ENCODE measurements at places on chromosomes 6 and 20. TPM values are rescaled to one million over a fixed set of nuclear protein-coding genes. Genes with fewer than 3 reads are reported as not detected.

DNA sequence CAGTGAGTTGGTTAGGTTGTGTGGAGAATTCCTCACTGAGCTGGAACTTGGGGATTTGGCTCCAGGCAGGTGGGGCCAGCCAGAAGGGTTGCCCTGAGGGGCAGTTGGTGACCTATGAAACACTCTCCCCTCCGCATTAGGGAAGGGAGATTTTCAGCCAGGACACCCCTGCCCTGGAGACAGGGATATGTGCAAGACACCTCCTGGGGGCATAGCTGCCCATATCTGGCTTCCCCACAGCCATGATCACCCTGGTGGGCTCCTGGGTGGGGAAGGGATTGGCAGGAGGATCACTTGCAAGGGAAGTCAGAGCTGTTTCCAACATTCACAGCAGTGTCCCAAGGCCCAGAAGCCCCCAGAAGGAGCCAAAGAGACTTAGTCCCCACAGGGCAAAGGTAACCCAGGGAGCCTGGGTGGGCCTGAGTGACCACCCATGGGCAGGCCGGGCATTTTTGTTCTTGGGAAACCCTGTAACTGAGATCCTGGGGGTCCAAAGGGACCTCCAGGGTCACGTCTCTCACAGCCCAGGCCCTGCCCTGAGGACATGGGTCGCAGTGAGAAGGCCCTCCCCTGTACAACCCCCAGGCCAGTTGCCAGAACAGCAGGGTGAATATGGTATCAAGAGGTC lies 145.8 kb downstream of the MRPL14 start:
- no peak overlapping the region for H3K4me3 ChIP-seq
- H3K36me3 ChIP-seq: no peaks in the 10 kb centered on the region
- no peak overlapping the region for H3K27ac ChIP-seq
- peak; percentile 10 for DNase-seq
- H3K4me1 ChIP-seq: no peaks in the 10 kb centered on the region

DNA sequence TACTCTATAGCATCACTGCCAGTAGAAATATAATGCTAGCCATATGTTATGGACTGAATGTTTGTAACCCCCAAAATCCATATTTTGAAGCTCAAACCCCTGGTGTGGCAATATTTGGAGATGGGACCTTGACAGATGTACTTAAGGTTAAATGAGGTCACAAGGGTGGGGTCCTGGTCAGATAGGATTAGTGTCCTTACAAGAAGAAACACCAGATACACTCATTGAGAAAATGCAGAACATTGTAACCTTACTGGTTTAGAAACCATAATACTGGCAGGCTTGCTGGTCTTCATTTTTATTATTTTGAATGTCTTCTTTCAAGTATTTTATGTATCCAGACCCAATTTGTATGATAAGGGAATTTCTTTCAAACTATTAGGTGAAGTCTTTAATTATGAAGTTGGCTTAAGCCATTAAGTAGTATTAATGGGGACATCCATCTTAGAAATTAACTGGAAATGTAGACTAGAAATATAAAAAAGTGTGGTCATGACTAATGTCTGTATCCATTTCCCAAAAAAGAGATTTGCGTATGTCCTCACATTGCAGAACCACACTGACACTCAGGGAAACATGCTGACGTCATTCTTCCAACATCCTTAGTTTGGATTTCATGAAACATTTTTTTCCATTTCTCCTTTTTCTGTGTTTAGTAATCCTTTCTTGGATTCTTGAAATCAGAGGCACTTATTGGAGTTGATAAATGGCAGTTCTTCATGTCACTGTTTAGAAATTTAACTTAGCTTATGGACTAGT lies 32.4 kb downstream of the SLC16A10 start:
- no peak overlapping the region for H3K4me3 ChIP-seq
- no peaks in the 10 kb centered on the region for H3K27me3 ChIP-seq
- H3K36me3 ChIP-seq: no peaks in the 10 kb centered on the region
- H3K27ac ChIP-seq: no peak overlapping the region
- no peak for DNase-seq
- no peaks in the 10 kb centered on the region for H3K4me1 ChIP-seq

DNA sequence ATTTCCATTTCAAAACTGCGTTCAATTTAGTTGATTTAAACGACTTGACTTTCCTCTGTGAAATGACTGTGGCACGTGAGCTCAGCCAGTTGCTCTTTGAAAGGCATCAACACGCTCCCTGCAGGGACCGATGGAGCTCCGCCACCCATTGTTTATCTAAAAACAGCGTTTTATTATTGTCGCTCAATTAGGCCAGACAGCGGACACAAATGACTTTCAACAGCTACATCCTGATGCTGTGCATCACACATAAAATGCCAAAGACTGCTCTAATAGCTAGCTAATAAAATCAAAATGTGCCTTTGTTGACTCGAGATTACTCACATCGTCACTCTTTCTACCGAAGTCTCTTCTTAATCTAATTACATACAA lies 332.5 kb downstream of the CD83 start:
- H3K4me1 ChIP-seq: no peaks in the 10 kb centered on the region
- DNase-seq: no peak
- no peaks in the 10 kb centered on the region for H3K27me3 ChIP-seq
- H3K4me3 ChIP-seq: no peak overlapping the region
- no peaks in the 10 kb centered on the region for H3K36me3 ChIP-seq
- H3K27ac ChIP-seq: no peak overlapping the region

FAM50B gene
- total RNA-seq: 17.0 TPM

LIN28B gene
- not detected for total RNA-seq
